ENCODE measurements at places on chromosomes 11 and 22.

GRCh38 chr22:45064313-45065278 lies 54.8 kb upstream of the PHF21B start:
- DNase-seq, result peak; percentile 38

- DNase-seq, result no peak
Observed at GRCh38 chr11:10379426-10379825, 74.6 kb downstream of the ADM start.

DNA sequence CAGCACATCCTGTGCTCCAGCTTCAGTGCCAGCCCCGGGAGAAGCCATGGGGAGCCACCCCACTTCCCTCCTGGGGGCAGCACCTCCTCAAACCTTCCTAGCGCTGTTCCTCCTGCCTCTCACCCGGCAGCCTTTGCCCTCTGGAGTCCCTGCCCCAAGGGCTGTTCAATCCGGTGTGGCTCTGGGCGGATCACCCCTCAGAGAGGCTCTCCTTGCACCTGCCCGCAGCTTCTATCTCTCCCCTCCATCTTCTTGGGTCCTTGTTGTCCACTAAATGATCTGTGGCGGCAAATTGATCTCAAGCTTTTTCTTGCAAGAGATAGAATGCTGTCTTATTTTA lies 18.1 kb upstream of the CDKN1C start:
- DNase-seq, result no peak

DNA sequence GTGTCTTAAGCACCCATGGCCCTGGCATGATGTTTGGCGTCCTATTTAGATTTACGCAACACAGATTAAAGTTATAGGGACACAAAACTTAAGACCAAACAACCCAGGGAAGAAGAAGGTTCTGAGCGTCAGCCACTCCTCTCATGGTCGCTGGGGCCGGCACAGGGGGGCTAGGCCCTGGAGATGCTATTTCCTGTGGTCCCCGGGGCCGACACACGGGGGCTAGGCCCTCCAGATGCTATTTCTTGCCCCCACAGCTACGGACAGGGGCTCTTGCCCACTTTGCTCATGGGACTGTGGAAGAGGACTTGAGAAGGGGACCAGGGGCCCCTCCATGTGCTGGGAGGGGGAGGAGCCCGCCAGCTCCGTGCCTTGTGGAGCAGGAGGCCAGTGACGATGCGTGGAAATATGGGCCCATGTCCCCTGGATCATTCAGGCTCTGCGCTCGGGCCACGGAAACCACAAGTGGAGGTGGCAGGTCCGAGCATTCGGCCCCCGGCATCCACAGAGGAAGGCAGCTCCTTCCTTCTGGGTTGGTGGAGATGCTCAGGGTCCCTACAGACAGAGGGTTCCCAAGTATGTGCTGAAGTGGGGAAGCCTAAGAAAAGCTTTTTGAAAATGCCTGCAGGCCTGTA lies 711.1 kb downstream of the BRD1 start:
- no peak for DNase-seq

DNA sequence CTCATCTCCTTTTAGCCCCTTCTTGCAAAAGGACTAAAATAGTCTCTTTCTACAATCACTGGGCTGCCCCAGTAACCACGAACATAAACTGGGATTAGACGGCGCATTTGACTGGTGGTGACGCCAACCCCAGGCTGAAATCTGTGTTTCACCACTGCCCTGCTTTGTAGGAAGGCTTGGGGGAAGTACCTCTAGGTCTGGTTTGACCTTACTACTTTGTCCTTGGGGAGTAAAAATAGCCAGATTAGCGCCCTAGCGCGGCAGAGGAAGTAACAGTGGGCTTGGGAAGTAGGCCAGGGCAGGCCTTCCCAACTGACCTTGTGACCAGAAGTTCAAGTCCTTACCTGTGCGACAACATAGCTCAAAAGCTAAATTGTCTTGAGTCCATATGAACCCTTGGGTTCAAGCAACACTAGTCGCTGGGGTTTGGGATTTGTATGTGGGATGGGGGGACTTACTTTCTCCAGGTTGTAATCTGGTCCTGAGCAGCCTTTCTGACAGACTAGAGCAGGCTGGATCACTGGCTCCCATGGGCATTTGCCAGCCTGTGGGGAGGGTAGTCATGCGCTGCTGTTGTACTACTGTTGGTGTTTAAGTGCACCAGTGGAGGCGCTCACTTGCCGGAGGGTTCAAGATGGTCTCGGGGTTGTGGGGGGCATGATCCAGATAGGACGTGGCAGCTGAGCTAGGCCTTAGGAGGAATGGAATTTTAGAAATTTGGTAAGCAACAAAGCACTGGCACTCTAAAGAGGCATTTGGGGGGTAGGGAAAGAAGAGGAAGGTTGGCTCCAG lies 953 bp upstream of the PACS1 start:
- no peak for DNase-seq

DNA sequence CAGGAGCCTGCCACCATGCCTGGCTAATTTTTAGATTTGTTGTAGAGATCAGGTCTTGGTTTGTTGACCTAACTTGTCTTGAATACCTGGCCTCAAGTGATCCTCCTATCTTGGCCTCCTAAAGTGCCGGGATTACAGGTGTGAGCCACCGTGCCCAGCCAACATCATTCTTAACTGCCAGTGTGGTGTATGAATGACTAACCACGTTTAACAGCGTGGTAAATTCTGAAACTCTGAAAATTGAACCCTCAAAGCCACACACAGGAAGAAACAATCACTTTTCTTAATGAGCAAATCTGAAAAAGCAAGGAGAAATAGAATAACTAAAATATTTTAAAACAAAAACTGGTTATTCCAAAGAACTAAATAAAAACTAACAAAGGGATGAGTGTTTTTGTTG lies 7.4 kb downstream of the TMEM9B start:
- DNase-seq, result no peak

GRCh38 chr22:41619979-41620588 lies 759 bp downstream of the DESI1 start:
- DNase-seq, result peak; percentile 25

- no peak for DNase-seq
Observed at GRCh38 chr11:100647861-100648260, 39.2 kb upstream of the ARHGAP42 start.

DNA sequence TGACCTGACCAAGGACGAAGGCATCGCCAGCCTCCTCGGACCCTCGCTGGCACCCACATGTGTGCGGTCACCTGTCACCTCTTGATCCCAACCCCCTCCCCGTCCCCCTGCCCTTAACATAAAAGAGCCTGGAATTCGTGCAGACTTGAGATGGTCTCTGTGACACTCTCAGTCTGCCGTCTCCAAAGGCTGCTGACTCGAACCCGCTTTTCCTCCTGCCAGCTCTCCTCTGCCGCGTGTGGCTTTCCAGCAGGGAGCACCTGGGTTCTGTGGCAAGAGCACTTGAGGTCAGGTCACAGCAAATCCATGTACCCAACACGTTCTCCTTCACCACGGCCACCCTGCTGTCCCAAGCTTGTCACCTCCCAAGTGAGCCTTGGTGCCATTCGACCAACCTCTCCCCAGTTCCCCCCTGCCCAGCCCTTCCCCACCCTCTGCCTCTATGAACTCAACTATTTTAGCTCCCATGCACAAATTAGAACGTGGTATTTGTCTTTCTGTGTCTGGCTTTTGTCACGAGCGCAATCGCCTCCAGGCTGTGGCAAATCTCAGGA lies 207.6 kb downstream of the BRD1 start:
- DNase-seq, result no peak

GRCh38 chr11:44976576-44976975 lies 25.9 kb upstream of the TP53I11 start:
- no peak for DNase-seq

DNA sequence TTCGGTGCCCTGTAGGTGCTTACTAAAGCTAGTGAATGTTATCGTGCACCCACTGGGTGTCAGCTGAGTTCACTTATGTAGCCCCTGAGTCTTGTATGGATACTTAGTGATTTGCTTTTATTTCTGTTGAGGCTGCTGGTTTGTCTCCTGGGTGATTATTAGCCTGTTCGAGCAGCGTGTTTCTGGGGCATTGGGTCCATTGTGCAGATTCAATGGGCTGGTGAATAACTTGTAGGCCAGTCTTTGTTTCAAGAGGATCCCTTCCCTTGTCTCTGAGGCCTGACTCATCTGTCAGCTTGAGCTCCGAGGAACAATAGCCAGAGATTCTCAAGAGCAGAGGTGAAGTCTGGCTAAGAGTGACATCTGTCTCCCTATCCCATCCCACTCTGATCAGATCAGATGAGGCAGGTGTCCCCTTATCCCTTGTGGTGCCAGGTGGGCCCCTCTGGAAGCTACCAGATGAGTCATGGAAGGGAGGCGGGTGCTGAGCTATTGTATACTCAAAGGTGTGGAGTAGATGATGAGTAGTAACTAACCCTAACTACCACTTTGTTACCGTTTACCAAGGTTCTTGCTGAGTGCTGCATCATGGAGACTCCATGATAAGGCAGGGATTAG lies 3.7 kb downstream of the MIAT start:
- no peak for DNase-seq

DNA sequence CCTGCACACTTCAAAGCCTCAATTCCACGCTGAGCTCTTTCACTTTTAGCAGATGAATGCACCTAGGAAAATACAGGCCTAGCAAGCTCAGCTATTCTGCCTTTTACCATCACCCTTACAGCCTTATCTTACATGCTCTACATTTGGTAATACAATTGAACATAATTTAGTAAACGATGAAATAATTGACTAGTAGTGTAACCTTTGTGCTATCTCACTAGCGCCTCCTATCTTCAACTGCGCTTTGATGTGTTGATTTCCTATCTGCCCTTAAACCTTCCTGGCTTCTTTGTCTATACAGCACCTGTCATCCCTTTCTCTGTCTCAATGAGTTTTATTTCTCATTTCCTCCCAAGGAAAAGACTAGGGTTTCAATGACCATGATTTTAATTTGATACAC lies 149.7 kb downstream of the LRRC4C start:
- DNase-seq, result no peak

- no peak for DNase-seq
Observed at GRCh38 chr22:48594757-48595510, 1232.7 kb downstream of the BRD1 start.

GRCh38 chr11:41935241-41935640 lies 475.8 kb upstream of the LRRC4C start:
- DNase-seq, result no peak

GRCh38 chr11:5553343-5553742 lies 5.0 kb upstream of the OR52H1 start:
- no peak for DNase-seq

- DNase-seq, result no peak
Observed at GRCh38 chr11:95499516-95500135, 268.6 kb upstream of the SESN3 start.

- DNase-seq, result no peak
Observed at GRCh38 chr11:15295695-15296094, 181.0 kb downstream of the INSC start.

GRCh38 chr11:20047006-20047768 lies 113.1 kb downstream of the DBX1 start:
- DNase-seq, result no peak

GRCh38 chr11:125451400-125452124 lies 44.5 kb downstream of the FEZ1 start:
- no peak for DNase-seq

GRCh38 chr11:70155386-70155785 lies 47.7 kb upstream of the FADD start:
- DNase-seq, result no peak
